ENCODE measurements at places on chromosomes 13 and 19.

- no peak for DNase-seq
Observed at GRCh38 chr19:40721936-40722661, 5.2 kb downstream of the ITPKC start.

DNA sequence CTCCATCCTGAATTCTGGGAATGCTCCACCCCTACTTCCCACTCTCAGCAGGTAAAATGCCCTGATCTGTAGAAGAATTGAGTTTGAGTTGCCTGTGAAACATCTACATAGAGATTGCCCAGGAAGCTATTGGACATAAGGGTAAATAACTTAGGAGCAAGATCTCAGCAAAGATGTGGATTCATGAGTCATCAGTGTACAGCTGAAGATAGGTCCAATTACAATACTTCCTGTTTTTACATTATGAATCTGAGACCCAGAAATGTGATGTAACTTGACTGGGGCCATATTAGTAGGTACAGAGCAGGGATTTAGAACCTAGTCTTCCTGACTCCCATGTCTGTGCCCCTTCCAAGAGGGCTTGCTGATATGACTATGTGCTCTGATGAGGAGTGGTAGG, 79.4 kb upstream of the FNDC3A start:
- no peak for DNase-seq

- no peak for DNase-seq
Observed at GRCh38 chr13:102597029-102597961, 509 bp downstream of the TPP2 start.

DNA sequence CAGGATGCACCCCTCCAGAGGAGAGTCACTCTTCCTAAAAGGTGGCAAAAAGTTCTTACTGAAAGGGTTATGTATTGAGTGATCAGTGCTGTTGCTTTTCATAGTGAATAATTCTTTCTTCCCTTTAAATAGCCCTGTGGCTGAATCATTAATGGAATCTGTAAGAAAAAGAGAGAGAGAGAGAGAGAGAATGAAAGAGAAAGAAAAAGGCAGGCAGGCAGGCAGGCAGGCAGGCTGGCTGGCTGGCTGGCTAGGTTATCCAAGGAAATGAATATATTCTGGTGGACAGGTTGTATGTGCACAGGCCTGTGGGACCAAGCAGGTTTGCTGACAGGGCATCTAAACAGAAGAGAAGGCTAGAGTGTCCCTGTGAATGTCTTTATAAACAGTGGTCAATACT, 100.5 kb downstream of the DLEU7 start:
- DNase-seq, result no peak

DNA sequence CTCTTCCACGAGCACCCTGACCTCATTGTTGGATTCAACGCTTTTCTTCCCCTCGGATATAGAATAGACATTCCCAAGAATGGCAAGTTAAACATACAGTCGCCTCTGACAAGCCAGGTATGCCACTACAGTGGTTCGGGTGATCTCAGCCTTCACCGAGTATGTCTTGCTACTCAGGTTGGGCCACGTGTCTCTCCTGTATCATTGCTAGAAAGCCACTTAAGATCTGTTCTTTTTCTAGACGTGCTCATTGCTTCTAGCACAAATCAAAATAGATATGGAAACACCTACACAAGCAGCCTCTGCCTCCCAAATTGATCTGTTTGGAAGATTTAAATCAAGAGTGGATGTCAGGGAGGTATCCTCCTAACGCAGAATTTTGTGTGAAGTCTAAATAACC, 2.3 kb downstream of the SIN3B start:
- DNase-seq, result no peak

DNA sequence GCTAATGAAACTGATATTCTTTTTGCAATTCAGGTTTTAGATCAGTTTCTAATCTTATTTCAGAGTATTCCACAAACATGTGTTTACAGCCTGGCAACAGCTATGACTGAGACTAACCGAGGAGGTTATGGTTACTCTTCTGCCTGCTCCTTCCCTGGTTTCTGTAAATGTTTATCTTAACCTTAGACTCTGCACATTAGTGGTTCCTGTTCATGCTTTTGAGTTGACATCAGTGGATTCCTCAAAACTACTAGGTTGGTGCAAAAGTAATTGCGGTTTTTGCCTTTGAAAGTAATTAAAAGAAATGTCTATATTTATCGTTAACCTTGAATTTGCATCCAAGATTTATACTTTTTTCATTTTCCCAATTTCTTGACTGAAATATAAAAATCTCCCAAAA, 237.0 kb upstream of the TSHZ3 start:
- DNase-seq, result no peak

GRCh38 chr19:10815007-10815536, 20.9 kb downstream of the TMED1 start:
- no peak for DNase-seq

- no peak for DNase-seq
Observed at GRCh38 chr19:3073931-3074595, 11.8 kb upstream of the TLE5 start.

DNA sequence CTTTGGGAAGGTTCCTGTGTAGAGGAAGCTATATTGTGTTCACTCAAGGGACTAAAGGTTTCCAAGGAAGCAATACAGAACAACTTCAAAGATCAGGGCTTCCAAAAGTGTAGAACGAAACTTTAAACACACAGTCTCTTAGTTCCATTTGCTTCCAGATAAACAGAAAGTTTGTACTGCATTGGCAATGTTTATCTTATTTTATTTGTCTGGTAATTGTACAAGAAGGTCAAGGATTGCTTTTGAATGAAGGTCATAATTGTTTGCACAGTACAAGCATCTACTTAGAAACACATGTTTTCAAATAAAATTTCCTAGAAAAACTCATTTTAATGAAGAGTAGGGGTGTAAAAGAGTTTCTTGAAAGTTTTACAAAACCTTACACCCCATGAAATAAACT, 712.7 kb upstream of the SGCG start:
- no peak for DNase-seq

GRCh38 chr19:13430790-13431582, 75.3 kb downstream of the CACNA1A start:
- DNase-seq, result no peak

All from cardiac septum (tissue), 1 donor.